Caudate nucleus (tissue), 63 donors: ENCODE measurements at places on chromosomes 7 and 10.

DNA sequence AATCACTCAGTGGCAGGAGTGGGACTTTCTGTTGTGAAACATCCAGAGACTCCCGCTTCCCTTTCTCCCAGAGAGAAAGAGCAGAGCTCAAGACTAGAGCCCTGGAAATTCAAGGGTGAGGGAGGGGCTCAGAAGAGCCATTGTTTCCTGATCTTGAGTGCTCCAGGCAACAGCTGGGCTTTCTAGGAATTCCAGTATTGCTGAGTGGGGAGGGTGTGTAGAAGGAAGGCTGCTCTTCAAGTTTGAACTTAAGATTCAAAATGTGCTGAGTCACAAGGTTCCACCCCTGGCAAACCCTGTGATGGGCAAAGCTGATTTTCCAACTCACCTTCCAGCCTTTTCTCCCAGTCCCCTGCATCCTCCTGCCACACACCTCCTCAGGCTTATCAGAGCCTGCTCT is 42.3 kb upstream of the MSRB2 start:
- no peak for DNase-seq

DNA sequence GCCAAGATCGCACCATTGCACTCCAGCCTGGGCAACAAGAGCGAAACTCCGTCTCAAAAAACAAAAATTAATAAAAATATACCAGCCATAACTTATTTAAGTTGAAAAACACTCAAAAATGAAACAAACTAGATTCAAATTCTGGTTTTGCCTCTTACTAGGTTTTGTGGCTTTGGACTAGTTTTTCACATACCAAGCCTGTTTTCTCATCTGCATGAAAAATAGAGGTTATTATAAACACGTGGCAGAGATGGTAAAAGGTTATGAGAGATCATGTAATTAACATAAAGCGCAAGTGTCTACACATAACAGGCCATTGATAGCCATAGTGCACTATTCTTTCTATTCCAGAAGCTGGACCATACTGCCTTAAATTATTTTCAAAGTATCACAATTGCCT is 35.5 kb upstream of the CABCOCO1 start:
- no peak for DNase-seq

DNA sequence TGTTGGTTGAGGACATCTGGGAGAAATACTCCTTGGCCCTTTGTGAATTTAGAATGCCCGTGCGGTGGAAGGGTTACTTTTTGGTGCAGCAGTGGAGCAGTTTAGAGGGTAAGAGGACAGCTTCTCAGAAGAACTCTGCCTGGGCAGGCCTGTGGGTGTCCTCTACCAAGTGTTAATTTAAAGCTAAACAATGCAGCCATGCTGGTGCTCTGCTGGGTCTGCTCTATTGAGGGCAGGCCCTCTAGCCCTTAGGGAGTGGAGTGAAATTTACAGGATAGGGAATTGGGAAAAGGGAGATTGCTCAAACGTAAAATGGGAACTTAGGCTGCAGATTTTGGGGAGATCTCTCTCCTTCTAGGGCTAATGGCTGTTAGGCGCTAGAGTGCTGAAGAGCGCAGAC is 22.1 kb downstream of the BLNK start:
- no peak for DNase-seq

DNA sequence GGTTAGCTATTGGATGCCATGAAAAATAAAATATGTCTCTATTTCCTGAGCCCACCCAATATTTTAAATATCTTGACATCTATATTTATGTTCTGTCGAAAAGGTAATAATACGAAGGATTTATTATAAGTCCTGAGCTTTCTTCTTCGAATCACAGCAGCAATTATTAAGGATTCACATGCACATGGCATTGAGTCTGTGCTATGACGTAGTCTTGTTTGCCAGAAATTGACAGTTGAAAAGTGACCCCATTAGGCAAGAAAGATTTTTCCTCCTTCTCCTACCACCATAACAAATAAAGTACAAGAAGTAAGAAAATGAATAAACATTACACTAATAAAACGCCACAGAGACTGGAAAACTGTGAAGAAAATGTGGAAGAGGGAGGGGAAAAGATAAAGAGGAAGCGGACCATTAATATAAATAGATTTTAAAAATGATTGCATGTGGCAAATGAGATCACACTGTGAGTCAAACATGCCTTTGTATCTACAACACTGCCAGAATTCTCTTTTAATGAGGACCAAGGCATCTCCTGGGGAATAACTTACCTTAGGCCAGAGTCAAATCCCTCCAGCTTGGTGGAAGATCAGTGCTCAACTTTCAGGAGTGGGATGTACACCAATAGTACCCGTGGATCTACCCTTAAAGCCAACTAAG is 21.6 kb downstream of the FZD1 start:
- DNase-seq = no peak

- no peak for DNase-seq
Measured at GRCh38 chr7:85595750-85596178, 408.9 kb upstream of the SEMA3D start.

DNA sequence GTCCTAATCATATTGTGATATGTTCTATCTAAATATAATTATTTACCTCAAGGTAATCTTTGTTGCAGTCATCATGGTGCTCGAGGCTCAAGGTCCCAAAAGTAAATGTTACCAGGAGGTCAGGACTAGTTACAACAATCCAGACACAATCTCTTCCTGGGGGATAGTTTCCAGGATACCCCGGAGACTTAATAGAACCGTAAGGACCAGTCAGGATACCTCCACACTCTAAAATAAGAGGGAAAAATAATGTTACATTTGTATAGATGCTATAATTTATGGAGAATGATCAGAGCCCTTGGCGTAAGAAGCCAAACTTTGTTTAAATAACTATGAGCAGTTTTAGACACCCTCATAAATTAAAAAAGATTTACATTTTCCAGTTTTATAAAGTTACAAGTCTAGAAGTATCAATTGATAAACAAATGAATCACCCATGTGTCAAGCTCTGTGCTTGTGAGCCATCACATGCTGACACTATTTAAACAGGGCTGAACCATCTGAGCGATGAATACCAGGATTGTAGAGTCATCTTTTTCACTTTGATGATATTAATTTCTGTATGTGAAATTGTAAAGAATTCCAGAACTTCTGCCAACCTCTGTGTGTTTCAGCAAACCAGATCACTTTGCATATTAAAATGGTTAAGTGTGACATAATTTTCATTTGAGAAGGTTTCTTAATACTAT is 41.3 kb downstream of the CUBN start:
- no peak for DNase-seq

DNA sequence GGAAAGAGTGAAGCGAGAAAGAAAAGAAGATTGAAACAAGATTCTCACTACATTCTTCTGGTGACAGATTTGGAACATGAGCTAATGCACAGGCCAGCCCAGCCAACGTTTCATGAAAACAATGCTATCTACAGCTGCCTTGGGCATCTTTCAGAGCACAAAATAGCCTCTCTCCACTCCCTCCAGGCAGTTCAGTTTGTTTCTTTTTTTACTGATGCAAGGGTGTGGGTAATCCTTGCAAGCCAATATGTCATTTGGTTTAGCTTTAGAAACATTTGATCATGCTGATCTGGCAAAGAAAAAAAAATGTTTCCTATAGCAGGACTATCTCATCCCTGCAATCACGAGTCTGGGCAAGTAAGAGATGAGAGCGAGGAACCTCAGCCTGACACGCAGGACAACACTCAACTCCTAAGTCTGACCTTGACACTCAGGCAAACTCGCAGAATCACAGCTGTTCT is 35.9 kb downstream of the SVIL start:
- no peak for DNase-seq

GRCh38 chr7:158378978-158379377 is 208.6 kb downstream of the PTPRN2 start:
- no peak for DNase-seq

DNA sequence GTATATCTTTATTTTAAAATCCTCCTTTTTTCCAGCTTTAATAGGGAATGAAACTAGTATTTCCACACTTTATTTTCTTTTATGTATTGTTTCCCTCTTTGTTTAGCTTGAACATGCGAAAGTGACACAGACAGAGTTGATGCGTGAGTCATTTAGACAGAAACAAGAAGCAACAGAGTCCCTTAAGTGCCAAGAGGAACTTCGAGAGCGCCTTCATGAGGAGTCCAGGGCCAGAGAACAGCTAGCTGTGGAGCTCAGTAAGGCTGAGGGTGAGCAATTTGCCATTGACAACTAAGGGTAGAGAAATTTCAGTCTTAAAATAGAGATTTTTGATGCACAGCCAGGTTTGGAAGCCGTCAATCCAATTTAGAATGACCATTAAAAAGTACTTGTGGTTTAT is 73.1 kb downstream of the CYP51A1 start:
- no peak for DNase-seq

DNA sequence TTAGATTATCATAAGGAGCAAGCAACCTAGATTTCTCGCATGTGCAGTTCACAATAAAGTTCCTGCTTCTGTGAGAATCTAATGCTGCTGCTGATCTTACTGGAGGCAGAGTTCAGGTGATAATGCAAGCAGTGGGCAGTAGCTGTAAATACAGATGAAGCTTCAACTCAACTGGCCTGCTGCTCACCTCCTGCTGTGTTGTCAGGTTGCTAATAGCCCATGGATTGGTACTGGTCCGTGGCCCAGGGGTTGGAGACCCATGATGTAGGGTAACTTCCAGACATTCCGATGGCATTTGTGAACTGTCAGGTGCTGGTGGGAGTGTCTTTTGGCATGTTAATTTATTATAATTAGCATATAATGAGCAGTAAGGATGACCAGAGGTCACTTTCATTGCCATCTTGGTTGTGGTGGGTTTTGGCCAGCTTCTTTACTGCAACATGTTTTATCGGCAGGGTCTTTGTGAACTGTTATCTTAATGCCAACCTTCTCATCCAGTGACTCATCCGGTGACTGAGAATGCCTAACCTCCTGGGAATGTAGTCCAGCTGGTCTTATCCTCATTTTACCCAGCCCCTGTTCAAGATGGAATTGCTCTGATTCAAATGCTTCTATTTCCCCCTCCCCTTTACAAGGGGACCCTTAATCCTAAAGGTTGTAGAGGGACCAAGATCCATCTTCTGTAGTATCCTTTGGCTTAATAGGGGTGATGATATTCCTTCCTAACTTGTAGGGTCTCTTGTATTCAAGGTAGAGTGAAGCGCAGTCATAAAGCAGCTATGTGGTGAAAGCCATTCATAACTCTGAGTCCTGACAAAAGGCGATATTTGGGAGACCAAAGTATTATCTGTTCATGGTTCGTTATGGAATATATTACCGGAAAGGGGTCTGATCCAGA is 165.8 kb downstream of the CCSER2 start:
- DNase-seq = no peak

DNA sequence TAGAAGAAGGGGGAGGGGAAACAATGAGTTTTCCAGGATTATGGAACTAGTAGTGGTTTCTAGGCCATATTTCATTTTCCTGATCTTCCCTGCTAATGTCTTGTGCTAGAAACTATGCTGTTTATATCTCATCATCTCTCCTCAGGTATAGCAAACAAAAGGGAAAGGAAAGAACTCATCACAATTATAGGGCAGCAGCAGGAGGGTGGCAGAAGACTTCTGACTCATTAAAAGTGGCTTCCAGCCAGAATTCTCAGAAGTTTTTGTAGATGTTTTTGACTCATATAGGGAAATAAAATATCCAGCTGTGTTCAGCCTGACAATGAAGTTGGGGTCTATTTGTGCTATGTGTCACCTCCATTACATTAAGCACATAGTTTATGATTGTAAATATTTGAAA is 6.5 kb downstream of the AHR start:
- DNase-seq = no peak

- DNase-seq = no peak
Measured at GRCh38 chr10:129426606-129427005, 40.4 kb upstream of the MGMT start.

GRCh38 chr10:11237571-11237970 is 219.9 kb downstream of the CELF2 start:
- DNase-seq = no peak

DNA sequence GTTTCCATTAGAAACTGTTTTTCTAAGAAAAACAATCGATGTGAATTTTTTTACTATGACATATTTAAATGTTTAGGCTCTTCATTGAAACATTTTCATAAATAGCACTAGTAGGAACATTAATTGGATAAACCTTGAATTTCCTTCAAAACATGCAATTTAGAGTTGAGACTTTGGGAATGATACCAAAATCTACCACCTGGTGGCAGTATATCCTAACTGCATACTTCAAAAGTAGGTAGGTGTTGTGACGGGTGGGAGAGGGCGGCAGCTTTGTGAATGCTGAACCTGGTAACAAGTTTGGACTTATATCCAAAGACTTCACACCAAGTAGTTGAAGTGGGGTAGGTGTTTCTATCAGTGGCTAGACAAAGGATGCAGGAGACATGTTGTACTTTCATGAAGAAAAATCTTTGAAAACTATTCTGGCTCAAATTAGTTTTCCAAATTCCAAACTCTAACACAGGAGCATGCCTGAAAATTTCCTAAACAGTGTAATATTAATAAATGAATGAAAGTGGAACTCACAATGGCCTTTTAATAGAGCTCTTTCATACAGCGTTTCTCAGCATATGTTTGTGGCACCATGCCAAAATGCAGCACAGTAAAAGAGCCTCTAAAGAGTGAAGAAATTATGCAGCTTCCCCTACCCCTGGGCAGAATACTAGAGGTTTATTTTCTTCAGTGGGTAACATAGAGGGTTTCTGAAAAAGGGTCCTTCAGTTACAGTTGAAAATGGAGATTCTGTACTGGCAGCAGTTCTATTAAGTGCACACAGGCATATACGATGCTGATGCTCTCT is 201.0 kb upstream of the TPK1 start:
- no peak for DNase-seq

DNA sequence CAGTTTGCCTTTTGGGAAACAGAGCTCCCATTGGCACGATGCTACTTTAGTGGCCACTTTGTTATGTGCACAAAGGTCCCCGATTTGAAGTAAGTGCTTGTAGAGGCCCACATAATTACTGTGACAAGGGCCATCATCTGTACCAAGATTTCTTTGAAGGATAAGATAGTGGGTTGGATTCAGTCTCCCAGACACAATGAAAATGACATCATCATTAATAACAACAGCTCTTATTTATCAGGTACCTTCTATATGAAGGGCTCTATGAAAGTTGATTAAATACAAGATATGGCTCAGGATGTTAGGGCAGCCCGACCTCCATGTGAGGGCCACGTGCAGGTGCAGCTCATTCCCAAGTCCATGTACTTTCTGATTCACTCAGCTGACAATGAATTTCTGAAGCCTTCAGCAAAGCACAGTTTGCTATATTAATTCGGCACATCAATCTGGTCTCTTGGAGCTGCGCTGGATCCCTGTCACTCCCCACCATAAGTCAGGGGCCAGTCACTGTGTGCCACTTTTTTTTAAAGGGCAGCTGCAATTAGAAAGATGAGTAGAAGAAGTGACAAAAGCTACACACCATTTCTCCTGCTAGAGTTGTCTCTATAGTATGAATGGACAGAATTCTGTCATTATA is 140.3 kb downstream of the ABCA13 start:
- no peak for DNase-seq

DNA sequence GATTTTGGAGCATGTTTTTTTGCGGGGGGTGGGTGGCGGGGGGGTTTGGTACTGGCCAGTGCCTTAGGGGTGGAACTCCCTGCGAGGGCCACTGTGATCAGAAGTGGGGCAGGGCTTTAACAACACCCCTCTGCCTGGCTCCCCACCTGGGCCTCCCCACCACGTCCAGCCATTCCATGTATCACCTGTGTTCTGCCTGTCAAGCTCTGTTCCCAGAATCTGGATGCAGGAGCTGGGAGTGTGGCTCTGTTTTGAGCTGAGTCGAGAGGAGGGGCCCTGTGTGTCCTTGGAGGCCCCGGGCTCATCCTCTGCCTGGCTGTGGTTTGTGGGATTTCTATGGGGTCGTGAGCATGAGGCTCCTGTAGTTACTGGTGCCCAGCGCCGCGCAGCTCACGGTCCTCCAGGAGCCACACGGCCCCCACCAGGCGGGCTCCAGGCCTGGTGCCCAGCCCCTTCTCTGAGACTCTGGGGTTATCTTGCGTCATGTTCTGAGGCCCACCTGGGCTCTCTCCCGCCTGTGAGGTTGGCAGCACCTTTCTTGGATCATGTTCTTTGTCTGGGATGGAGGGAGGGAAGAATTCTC is 29.6 kb downstream of the PFKFB3 start:
- no peak for DNase-seq
